Naive thymus-derived CD8-positive, alpha-beta T cell (primary cell): ENCODE measurements at places on chromosomes 12 and 14. TPM values are rescaled to one million over a fixed set of nuclear protein-coding genes. Genes with fewer than 3 reads are reported as not detected.

NGB gene
- polyA plus RNA-seq, result not detected

TMTC2 gene
- polyA plus RNA-seq, result 0.16 TPM

LRFN5 gene
- not detected for polyA plus RNA-seq

IAPP gene
- not detected for polyA plus RNA-seq

TMEM120B gene
- polyA plus RNA-seq, result 2.5 TPM

KLRD1 gene
- 7.6 TPM for polyA plus RNA-seq

DNAH10 gene
- polyA plus RNA-seq, result 0.25 TPM

MDP1 gene
- 34.5 TPM for polyA plus RNA-seq

ARL6IP4 gene
- 222 TPM for polyA plus RNA-seq

GPR137C gene
- polyA plus RNA-seq, result not detected

SCNN1A gene
- 0.65 TPM for polyA plus RNA-seq

TMEM233 gene
- polyA plus RNA-seq, result not detected

KRT82 gene
- not detected for polyA plus RNA-seq

CSRP2 gene
- 0.80 TPM for polyA plus RNA-seq

SYNDIG1L gene
- 0.09 TPM for polyA plus RNA-seq

GMFB gene
- 9.2 TPM for polyA plus RNA-seq

LMNTD1 gene
- polyA plus RNA-seq, result not detected

TSHR gene
- polyA plus RNA-seq, result not detected

BICD1 gene
- polyA plus RNA-seq, result 7.7 TPM

GPR132 gene
- polyA plus RNA-seq, result 9.4 TPM

AMN1 gene
- 12.8 TPM for polyA plus RNA-seq

KCNMB4 gene
- 1.8 TPM for polyA plus RNA-seq

TDRD9 gene
- polyA plus RNA-seq, result 0.74 TPM

AQP2 gene
- not detected for polyA plus RNA-seq

CELA1 gene
- 9.8 TPM for polyA plus RNA-seq

CATSPERB gene
- polyA plus RNA-seq, result 0.49 TPM

TPH2 gene
- not detected for polyA plus RNA-seq

PLCZ1 gene
- polyA plus RNA-seq, result not detected

CIROP gene
- polyA plus RNA-seq, result not detected

CCDC198 gene
- polyA plus RNA-seq, result not detected

APOF gene
- polyA plus RNA-seq, result not detected

ZDHHC22 gene
- polyA plus RNA-seq, result not detected

NRL gene
- 3.5 TPM for polyA plus RNA-seq

DTX1 gene
- polyA plus RNA-seq, result 0.09 TPM

GPD1 gene
- polyA plus RNA-seq, result not detected

FERMT2 gene
- polyA plus RNA-seq, result not detected

MTERF2 gene
- polyA plus RNA-seq, result 9.3 TPM

SLC6A13 gene
- not detected for polyA plus RNA-seq

NPFF gene
- polyA plus RNA-seq, result not detected

TSPAN9 gene
- not detected for polyA plus RNA-seq

WIF1 gene
- polyA plus RNA-seq, result not detected

CAPZA3 gene
- not detected for polyA plus RNA-seq

KRT2 gene
- polyA plus RNA-seq, result 1.2 TPM

KRT73 gene
- polyA plus RNA-seq, result 0.72 TPM

ISCA2 gene
- polyA plus RNA-seq, result 47.2 TPM

TCP11L2 gene
- polyA plus RNA-seq, result 30.6 TPM
